ENCODE measurements at places on chromosomes 3 and 15.

GRCh38 chr15:69820819-69821218 lies 276.9 kb downstream of the TLE3 start:
- peak; percentile 51 for DNase-seq

DNA sequence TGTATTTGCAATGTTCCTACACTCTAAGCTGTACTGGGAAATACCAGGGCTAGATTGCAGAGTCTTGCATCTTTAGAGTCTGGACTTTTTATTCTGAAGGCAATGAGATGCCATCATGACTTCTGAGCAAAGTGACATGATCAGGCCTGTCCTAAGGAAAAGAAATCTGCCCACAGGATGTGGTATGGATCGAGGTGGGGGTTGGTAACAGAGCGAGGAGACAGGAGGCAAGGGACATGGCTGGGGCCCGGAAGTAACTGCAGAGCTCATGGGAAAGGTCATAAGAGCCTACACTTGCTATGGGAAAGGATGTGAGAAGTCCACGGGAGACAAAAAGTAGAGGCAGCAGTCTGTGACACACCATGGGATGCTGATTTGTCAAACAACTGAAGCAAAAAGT lies 121.5 kb downstream of the OXNAD1 start:
- no peak for DNase-seq

DNA sequence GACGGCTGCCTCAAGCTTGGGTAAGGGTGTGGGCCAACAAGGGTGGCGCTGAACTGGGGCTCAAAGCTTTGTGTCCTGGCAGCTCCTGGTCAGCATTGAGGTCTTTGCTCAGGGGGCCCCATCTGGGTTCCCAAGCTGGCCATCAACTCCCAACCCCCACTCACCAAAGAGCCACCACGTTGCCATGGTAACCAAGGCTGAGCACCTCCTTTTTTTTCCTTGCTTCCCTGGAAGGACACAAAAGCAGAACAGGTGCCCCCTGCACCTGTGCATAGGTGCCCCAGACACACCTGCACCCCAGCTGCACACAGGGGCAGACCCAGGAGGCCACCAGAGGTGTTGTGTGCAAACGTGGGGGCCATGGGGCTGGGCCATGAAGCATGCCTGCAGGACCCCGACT lies 16.5 kb downstream of the UROC1 start:
- DNase-seq: no peak

DNA sequence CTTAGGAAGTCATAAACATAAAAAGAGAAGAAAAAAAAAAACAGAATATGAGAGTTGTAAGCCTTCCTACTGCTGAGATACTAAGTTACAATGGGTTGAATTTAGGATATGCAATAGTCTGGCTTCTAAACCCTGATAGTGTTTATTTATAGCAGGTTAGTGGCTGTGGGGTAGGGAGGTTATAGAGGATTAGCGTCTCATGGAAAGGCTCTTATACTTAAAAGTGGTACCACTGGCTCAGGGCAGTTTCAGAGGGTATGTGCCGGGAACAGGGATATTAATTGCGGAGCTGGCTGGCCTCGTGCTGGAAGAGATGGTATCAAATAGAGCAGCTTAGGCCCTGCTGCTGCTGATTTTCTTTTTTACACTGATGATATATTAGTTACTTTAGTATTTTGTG lies 60.8 kb downstream of the PFN2 start:
- no peak for DNase-seq

- no peak for DNase-seq
Observed at GRCh38 chr3:21877214-21877754, 126.3 kb upstream of the ZNF385D start.

DNA sequence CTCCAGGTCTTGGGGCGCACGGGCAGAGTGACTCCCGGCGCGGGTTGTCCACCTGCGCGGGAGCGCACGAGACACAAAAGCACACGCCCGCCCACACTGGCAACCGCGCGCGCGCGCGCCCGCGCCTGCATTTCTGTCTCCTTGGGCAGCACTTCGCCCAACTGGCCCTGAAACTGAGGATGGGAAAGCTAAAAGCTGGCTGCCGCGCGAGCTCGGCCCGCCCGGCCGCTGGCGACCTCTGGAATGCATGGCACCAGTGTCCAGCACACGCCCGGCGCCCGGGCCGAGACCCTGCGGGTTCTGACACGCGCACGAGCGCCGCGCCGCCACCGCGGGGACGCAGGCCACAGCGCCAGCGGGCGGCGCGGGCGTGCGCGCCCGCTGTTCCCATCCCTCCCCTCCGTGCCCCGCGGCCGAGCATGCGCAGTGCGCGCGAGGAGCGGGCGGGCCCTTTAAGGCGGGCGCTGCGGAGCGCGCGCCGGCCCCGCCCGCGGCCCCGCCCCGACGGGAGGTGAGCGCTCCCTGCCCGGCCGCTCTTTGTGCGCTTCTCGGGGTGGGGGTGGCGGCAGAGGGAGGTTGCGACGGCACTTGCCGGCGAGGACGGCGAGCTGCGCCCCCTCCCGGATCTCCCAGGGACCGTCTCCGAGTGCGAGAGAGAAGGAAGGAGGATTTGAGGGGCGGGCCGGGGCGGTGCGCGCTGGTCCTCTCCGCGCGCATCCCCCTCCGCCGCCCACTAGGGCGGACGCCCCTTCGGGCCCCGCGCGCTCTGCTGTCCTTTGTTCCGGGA lies 1.0 kb upstream of the MEX3B start:
- peak; percentile 94 for DNase-seq

- DNase-seq: no peak
Observed at GRCh38 chr3:42505849-42506410, 3.5 kb downstream of the VIPR1 start.

DNA sequence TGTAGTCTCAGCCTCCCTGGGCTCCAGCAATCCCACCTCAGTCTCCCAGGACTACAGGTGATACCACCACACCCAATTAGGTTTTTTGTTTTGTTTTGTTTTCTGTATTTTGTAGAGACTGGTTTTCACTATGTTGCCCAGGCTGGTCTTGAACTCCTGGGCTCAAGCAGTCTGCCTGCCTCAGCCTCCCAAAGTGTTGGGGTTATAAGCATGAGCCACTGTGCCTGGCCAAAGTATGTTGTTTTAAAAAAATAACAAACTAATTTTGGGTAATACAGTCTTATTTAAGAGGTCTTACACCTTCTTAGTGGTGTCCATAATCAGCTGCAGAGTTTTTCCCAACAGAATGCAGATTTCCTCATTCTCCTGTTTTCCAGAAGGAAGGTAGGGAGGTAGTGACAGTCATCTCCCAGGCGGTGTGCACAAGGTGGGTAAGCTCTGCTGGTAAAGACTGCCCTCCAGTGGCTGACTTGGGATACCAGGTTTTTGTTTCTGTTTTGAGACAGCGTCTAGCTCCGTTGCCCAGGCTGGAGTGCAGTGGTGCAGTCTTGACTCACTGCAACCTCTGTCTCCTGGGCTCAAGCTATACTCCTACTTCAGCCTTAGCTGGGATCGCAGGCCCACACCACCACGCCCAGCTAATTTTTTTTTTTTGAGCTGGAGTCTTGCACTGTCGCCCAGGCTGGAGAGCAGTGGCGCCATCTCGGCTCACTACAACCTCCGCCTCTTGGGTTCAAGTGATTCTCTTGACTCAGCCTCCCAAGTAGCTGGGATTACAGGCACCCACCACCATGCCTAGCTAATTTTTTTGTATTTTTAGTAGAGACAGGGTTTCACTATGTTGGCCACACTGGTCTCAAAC lies 58.4 kb downstream of the MAP6D1 start:
- peak; percentile 68 for DNase-seq

GRCh38 chr15:72685301-72685924 lies 569 bp downstream of the HIGD2B start:
- DNase-seq: no peak

DNA sequence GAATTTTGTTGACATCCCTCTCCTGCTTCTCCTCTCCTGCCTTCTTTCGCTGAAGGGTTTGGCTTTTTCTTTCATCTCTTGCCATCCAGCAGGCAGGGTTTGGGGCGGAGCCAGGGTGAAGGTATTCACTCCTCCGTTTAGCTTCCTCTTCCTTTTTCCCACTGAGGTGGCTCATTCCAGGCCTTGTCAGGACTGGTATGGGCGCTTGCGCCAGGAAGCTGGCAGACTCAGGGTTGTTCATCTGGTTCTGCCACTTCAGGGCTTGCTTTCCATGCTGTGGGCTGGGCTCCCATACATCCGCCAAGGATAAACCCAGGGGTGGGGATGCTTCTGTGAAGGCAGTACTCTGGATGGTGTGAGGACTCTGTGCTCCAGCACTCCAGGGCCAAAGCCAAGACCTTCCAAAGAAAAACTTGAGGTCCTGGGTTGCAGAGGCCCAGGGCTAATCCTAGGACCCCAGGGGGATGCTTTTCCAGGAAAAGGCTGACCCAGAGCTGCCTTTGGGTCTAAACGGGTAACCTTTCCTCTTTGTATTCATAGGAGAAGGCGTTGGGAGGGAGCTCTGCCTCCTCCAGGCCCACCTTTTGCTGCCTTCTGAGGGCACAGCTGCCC lies 7.7 kb upstream of the AMOTL2 start:
- no peak for DNase-seq

GRCh38 chr15:96089405-96090058 lies 241.0 kb upstream of the NR2F2 start:
- DNase-seq: no peak

DNA sequence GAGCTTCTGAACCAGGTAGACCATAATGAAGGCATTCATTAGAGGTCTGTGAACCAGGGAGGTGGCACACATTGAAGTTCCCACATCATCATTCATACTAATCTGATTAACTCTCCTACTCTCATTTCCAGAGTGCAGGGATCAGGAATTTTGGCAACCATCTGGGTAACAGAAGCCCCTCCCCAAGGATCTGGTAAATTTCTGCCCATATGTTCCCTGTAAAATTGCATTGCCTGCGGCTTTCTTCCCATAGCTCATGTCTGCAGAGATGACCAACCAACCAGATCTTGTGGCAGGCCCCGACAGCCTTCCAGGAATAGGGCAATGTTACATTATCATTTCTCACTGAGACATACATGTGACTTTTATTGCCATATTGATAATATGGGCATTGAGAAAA lies 111.4 kb upstream of the CHL1 start:
- DNase-seq: no peak

GRCh38 chr3:102158080-102158740 lies 276.6 kb upstream of the ZPLD1 start:
- DNase-seq: peak; percentile 49

- no peak for DNase-seq
Observed at GRCh38 chr3:57818772-57819171, 62.7 kb downstream of the SLMAP start.

- no peak for DNase-seq
Observed at GRCh38 chr15:56832125-56832524, 86.3 kb upstream of the TCF12 start.

DNA sequence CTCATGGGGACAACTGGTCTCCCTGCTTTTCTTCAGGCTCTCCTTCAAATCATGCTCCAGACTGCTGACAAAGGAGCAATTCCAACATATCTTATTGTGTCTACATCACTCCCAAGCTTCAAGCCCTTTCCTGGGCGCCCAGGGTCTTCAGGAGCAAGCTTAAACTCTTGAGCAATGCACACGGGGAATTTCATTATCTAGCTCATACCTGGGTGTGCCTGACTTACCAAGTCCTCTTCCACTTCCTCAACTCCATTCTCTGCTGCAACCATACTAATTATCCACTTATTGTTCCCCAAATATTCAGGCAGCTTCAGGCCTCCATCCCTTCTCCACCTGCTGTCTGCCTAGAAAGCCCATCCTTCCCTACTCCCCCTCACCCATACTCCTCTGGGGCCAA lies 50.6 kb downstream of the B3GNT5 start:
- DNase-seq: no peak
